ENCODE measurements at places on chromosomes 1 and 21. TPM values are rescaled to one million over a fixed set of nuclear protein-coding genes. Genes with fewer than 3 reads are reported as not detected.

DNA sequence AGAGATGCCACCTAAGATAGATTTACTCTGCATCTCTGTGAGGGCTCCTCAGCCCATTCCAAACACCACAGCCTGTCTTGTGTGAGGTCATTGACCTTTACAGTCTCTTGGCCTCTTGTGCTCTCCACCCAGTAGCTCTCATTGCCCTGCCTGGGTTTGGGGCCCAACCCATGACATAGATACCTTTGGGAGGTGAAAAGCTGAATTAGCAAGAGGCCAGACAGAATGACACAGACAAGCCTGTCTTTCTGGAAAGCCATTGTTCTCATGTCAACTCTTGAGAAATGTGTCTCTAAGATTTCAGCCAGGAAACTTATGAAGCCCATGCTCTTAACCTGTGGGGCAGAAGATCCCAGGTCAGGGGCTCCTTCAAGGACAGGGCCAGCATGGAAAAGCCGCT lies 18.4 kb upstream of the F3 start:
- no peak overlapping the region for H3K4me3 ChIP-seq
- DNase-seq, result no peak
- H3K4me1 ChIP-seq, result no peaks in the 10 kb centered on the region

- H3K27ac ChIP-seq, result peak overlapping the region; percentile 92
- DNase-seq, result peak; percentile 78
- H3K4me3 ChIP-seq, result peak overlapping the region; percentile 73
- peaks cover 19% of the 10 kb centered on the region for H3K4me1 ChIP-seq
Observed at GRCh38 chr1:44786138-44786840, 1.7 kb downstream of the BEST4 start.

DNA sequence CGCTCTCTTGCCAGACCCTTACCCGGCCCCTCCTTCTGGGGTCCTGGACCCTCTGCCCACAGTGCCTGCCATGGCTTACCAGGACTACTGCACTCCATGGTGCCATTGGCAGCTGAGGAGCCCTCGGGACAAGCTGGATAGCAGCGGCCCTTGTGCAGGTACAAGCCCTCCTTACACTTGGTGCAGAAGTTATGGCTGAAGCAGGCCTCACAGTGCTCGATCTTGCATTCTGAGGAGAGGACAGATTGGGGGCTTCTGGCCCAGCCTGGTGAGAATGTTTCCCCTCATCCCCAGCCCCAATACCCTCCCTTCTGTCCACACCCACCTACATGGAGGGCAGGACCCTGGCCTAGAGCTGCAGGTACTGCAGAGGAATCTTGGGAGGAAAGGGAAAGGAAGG lies 18.4 kb upstream of the GNL2 start:
- no peak overlapping the region for H3K4me3 ChIP-seq
- H3K27ac ChIP-seq, result no peak overlapping the region
- no peaks in the 10 kb centered on the region for H3K36me3 ChIP-seq
- H3K27me3 ChIP-seq, result peaks cover 33% of the 10 kb centered on the region
- no peaks in the 10 kb centered on the region for H3K4me1 ChIP-seq

- peaks cover 9% of the 10 kb centered on the region for H3K36me3 ChIP-seq
- peaks cover 68% of the 10 kb centered on the region for H3K27me3 ChIP-seq
- DNase-seq, result no peak
- H3K27ac ChIP-seq, result no peak overlapping the region
- H3K4me3 ChIP-seq, result no peak overlapping the region
Observed at GRCh38 chr21:41162096-41162495, 5.9 kb upstream of the BACE2 start.

DNA sequence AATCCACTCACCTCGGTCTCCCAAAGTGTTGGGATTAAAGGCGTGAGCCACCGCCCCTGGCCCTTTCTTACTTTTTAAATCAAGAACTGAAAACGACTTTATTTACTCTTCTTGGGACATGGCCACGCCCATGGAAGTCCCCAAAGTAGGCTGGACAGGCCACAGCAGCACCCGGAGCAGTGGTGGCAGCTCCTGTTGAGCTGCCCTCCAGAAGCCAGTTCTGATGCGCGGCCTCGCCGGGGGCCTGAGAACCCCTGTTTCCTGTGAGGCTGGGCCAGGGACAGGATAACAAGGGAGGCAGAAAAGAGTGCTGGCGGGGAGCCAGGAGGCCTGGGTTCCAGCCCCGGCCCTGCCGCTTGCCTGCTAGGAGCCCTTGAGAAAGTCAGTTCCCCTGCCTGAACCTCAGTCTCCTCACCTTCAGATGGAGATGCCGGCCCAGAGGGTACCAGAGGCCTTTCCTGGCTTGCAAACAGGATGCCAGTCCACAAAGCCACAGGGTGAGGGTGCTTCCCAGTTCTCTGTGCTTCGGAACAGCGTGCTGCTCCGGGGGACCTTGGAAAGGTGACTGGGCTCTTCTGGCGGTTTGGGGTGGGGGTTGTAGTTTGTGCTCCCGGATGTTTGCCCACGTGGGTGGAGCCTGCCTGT lies 59.4 kb downstream of the RUNX3 start:
- H3K4me1 ChIP-seq, result peaks cover 25% of the 10 kb centered on the region
- no peak overlapping the region for H3K4me3 ChIP-seq
- peak overlapping the region; percentile 83 for H3K27ac ChIP-seq

- no peak overlapping the region for H3K4me3 ChIP-seq
- no peaks in the 10 kb centered on the region for H3K36me3 ChIP-seq
- H3K4me1 ChIP-seq, result no peaks in the 10 kb centered on the region
- no peak for DNase-seq
Observed at GRCh38 chr1:1085911-1086841, 12.1 kb upstream of the RNF223 start.

The DTL gene
- not detected for polyA plus RNA-seq

The NBPF10 gene
- polyA plus RNA-seq, result 0.62 TPM

The ATP5IF1 gene
- 524 TPM for polyA plus RNA-seq

The MCOLN2 gene
- polyA plus RNA-seq, result 1.6 TPM

The TTC39A gene
- not detected for polyA plus RNA-seq

The OR2L3 gene
- polyA plus RNA-seq, result not detected
